H54 (cell line): ENCODE measurements at places on chromosomes 7 and 10.

GRCh38 chr7:152177681-152178404 is 152.4 kb downstream of the GALNT11 start:
- DNase-seq, result no peak

DNA sequence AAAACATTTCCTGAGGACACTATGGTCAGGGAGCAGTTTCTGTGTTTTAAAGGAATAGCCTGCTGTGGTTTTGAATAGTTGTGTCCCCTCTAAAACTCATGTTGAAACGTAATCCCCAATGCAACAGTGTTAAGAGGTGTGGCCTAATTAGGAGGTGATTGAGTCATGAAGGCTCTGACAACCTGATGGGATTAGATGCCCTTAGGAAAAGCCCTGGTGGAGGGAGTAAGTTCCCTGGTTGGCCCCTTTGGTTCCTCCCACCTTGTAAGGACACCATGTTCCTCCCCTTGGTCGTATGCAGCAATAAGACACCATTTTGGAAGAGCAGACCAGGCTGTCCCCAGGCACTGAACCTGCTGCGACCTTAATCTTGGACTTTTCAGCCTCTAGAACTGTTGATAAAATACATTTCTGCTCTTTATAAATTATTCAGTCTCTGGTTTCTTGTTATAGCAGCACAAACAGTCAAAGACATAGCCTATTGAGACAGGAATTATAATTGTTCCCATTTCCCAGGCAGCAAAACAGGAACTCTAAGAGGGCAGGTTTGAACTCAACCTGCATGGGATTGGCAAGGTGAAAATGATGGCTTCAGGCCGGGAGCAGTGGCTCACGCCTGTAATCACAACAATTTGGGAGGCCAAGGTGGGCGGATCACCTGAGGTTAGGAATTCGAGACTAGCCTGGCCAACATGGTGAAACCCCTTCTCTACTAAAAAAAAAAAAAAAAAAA is 20.5 kb upstream of the TNS3 start:
- DNase-seq, result no peak

GRCh38 chr10:60937784-60938654 is 6.0 kb downstream of the RHOBTB1 start:
- no peak for DNase-seq

GRCh38 chr7:69703099-69703498 is 104.8 kb downstream of the AUTS2 start:
- DNase-seq, result no peak

DNA sequence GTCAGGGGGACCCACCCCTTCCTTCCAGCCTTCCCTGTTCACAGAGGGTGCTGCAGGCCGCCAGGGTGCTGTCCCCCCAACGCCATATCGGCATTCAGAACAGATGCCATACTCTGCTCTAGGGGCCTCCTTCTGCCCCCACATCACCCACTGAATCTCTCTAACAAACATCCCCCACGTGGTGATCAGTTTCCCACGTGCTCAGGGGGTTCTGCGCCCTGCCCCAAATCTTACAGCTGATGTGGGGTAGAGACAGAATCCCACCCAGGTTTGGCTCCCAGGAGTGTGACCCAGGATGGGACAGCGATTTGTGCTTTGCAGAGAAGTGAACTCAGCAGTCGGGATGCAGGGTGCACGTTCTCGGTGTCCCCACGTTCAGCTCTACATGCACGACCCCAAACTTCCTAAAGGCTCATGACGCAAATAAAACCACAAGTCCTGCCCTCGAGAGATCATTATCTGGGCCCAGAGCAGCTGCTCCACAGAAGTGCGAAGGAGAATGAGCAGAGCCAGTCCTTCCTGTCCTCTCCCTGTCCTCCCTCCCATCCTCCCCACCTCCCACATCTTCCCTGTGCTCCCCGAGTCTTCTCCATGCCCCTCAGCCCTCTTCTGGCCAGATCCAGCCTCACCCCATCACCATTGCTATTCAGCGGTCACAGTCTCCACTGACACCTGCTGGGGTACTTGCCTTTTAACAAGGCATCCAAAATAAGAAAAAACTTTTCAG is 423.4 kb downstream of the DNAJB6 start:
- no peak for DNase-seq

DNA sequence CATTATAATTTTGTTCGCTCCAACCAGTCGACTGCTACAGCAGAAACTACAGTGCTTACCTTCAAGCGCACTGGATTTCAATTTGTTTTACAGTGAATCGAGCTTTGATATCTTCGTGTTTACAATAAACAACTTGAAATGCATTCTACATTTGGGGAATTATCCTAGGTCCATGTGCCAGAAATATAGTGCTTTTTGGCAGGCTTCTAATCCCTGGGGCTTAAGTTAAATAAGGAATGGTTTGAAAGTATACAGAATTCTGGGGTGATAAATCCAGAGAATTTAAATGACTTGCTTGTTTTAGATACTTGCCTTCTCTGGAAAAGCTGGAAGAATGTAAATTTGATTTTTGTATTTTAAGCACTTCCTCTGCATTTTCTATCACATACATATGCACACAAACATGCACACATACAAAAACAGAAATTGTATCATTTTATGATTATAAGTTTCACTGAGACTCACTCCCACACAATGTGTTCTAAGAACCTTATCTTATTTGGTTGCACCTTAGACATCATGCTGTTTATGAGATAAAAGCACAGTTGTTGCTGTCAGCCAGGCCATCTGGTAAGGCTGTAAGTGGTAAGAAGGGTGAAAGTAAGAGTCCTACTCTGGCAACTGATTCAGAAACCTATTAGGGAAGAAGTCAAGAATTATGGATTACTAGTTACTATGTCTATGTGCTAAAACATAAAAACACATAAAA is 347.2 kb upstream of the KCND2 start:
- no peak for DNase-seq

GRCh38 chr10:97714401-97715258 is 1.1 kb downstream of the MARVELD1 start:
- DNase-seq, result peak; percentile 82

DNA sequence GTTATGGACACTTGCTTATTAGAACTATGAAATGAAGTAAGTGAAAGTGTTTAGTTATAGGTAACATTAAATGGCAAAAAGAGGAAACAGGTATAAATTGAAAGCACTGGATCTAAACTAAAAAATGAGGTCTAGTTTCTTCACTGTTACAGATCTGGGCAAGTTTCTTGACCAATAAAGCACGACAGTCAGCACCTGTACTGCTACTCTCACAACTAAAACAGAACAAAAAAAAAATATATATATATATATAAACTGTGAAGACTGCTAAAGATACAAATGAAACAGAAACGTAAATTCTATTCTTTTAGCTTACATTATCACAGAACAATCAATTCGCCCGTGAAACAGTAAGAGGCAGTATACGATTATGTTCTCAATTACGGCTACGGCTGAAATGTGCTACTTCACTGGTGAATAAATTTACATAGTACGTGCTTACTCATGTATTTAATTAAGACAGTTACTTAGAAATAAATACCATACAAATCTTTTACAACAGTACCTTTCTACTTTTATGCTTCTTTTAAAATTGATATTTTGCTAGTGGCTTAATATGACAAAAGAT is 4.2 kb downstream of the AHR start:
- no peak for DNase-seq

DNA sequence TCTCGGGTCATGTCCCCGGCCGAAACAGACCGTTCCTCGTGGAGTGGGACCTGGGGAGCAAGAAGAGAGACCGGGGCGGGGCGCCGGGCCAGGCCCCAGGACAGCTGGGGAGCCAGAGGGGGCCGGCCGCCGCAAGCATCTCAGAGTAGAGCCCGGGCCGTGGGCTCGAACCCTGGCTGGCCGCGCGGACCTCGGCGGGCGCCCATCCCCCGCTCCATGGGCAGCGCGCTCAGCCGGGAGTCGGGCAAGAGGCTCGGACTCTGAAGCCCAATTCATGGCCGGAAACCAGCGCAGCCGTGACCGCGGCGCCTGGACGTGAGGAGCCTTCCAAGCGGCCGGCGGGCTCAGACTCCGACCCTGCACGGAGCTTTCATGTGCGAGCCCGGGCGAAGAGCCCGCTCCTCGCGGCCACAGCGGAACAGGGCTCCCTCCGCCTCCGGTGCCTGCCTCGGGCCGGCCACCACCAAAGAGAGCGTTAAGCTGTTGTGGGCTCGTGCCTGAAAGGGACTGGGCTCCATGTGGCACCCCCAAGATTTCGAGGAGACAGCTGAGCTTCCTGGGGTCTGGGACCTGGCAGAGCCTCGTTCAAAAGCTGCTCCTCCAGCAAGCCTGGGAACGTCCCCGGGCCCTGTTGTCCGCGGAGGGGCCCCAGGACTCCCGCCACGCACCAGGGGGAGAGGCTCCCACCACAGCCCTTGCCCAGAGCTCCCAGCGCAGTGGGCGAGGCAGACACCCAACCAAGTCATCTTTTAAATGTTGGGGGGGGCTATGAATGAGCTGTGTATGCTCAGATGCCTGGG is 757 bp upstream of the GRID1 start:
- no peak for DNase-seq

GRCh38 chr10:118305730-118306129 is 36.4 kb downstream of the FAM204A start:
- no peak for DNase-seq

DNA sequence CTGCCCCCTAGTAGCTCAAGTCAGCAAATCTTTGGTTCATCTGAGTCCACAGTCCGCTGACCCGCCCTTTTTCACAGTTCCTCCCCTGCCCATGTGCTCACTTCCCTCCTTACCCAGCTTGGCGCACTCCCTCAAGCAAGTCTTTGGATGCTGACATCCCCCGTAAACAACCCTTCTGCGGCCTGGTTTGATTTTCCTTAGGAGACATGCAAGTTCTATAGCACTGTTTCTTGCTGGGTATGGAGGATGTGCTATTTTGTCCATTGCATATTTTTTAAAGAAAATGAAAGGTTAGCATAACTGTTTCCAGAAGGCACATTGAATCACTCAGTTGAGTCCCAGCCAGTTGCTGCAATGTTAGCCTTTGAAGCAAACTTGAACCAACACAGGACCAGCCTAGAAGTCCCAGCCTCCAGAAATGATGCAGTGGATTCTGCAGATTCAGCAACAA is 38.2 kb downstream of the HTRA1 start:
- no peak for DNase-seq

DNA sequence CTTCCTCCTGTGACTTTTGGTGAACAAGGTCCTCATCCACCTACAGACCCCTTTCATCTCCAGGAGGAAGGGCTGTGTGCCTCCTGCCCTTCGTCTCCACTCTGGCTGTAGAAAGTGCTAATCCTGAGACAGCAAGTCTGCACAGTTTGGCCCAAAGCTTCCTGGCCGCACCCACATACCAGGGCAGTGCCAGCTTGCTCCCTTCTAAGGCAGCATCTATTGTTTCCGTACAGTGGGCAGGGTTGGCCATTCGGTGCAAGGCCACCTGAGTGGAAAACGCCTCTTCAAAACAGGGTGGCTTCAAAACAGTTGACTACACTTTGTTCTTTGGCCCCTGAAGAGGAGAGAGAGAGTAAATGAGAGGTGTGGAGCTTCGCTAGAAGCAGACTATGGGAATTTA is 134.1 kb upstream of the KLF14 start:
- no peak for DNase-seq
